ENCODE measurements at places on chromosomes 5 and 9. TPM values are rescaled to one million over a fixed set of nuclear protein-coding genes. Genes with fewer than 3 reads are reported as not detected.

GRCh38 chr9:95082401-95083084 is 235.0 kb downstream of the FANCC start:
- DNase-seq, result no peak

The TERT gene
- 10.1 TPM for total RNA-seq

The PCDHGA2 gene
- total RNA-seq, result not detected

GRCh38 chr9:77442436-77442835 is 205.7 kb downstream of the GNA14 start:
- DNase-seq, result no peak

The NUDT12 gene
- total RNA-seq, result 4.7 TPM

DNA sequence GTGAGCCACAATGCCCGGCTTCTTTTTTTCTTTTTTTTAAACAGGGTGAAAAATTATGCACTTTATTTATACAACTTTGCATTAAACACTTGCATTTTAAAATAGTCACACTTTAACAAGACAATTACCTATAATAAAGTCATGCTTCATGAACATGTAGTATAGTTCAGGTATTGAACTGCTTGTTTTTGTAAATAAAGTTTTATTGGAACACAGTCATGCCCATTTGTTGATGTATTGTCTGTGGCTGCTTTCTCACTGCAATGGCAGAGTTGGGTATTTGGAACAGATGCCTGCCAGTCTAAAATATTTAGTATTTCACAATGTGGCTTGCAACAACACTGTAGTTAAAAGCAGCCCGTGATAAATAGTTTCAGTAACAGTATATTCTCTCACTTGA is 32.8 kb upstream of the CCL21 start:
- DNase-seq, result no peak

- no peak for DNase-seq
Measured at GRCh38 chr9:116223926-116224325, 70.3 kb downstream of the PAPPA start.

DNA sequence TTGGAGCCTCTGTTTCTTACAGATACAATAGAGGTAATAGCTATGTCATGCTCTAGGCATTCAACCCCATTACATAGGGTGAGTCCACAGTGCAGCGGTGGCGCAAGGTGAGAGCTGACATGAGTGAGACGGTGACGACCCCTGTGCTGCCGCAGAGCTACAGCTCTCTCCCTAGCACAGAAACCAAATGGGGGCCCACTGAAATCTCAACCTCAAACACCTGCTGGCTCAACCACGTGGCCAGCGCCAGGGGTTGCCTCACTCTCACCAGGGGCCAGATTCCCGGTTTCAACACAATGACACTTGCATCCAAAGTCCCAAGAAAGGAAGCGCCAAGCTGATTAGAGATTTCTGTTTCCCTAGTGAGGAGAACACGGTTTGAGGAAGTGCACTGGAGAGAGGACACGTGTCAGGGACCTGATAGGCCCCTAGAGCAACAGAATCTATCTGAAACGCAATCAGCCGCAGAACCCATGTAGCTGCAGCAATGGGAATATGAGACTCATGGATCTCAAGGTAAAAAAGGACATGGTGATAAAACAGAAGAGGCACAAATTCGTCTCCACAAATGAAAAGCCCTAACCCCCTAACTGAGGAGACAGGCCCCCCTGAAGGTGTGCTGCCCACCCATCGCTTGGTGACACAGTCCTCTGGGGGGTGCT is 114.3 kb downstream of the CRB2 start:
- no peak for DNase-seq

GRCh38 chr9:136614967-136615623 is 47.6 kb upstream of the EGFL7 start:
- DNase-seq, result no peak

DNA sequence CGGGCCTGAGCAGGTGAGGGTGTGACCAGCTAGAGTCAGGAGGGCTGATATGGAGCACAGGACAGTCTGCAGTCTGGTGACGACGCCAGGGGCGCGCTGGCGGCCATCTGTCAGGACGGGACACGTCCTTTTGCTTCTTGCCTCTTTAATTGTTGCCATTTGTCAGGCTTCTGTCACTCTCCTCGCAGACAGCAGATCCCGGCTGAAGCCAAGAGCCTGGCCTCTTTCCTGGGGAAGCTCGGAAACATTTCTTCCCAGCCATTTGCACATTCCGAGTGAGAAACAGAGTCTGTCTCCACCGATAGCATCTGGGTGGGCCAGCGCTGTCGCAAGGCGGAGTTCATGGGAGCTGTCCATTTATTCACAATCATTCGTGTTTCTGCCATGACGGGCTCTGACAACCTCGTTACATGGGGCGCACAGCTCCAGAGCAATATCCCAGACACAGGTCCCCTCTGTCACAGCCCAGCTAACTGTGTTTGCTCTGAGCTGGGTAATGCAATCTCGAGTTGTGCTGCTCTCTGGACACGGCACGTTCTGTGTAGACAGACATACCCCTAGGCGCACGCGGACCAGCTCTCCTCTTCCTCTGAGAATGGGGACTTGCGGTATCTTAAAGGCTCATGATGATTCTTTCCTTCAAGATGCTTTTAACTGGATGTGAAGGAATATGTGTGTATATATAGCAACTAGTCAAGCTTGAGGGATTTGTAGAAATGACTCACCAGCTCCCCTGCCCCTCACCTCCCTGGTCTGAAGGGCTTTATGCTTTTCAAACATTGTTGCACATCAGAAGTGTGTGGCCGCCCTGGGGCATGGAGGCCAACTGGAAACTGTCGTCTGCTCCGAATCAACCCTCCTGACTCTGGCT is 105.3 kb upstream of the FCN2 start:
- no peak for DNase-seq

The PCDHGB5 gene
- total RNA-seq, result 0.12 TPM

GRCh38 chr5:935510-936084 is 42.9 kb downstream of the TRIP13 start:
- no peak for DNase-seq

DNA sequence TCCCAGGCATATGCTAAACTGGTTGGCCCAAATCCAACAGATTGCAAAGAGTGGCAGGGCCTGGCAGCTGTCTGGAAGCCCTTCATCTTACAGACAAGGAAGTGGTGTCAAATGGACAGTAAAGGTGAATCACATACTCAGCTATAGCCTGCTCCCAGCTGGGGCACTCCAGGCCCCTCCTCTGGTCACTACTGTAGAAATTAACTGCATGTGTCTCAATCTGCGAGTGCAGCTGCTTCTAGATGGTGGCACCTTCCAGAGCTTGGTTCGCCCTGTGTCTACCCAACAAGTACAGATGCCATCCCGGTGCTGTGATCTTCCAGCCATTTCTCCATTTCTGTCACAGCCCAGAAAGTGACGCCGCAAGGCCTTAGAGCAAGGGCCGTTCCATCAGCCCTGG is 50.2 kb downstream of the OTULIN start:
- DNase-seq, result no peak

The TUT7 gene
- 23.5 TPM for total RNA-seq

DNA sequence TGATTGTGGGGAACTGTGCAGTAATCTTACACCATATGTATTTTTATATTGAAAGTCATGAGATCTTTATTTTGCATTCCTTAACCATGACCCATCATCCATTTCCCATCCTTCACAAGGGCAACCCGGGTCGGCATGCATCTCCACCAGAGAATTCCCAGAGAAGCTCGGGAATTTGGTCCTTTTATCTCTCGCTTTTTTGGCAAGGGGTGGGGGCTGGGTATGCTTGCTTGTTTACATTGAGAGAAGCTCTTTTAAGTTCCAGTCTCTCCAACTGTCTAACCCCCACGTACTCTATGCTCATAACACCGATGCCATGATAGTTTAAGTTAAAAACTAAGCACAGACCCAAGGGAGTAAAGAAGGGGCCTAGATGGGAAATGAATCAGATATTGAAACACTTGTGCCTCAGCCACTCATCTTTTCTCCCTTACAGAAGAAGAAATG is 109.9 kb upstream of the NFIB start:
- no peak for DNase-seq

Measured in activated naive CD4-positive, alpha-beta T cell treated with anti-CD3 and anti-CD28 coated beads for 36 hours (primary cell).